ENCODE measurements at places on chromosomes 4 and X.

GRCh38 chr4:126530996-126531585 is 1101.7 kb upstream of the INTU start:
- DNase-seq: no peak

GRCh38 chr4:149277705-149278104 is 537.9 kb downstream of the IQCM start:
- DNase-seq: no peak

DNA sequence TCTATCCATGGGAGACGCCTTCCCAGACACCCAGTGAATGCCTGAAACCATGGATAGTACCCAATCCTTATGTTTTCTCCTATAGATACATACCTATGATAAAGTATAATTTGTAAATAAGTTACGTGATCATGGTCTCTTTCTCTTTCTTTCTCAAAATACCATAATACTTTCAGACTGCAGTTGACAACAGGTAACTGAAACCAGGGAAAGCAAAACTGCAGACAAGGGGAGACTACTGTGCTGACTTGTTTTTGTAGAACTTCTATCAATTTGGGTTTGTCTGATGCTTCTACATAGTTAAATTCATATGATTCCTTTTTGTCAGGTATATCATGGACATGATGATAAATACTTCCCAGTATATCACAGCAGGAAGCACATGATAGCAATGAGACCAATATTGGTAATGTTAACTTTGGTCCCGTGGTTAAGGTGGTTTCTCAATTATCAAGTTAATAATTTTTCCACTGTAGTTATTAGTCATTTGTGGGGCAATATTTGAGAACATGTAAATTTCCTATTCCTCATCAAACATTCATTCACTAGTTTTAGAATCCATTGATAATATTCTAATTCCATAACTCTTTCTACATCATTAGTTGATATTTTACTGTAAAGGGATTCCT is 298.0 kb upstream of the TET2 start:
- no peak for DNase-seq

- peak; percentile 37 for DNase-seq
Measured at GRCh38 chr4:86939729-86940575, 5.1 kb downstream of the AFF1 start.

DNA sequence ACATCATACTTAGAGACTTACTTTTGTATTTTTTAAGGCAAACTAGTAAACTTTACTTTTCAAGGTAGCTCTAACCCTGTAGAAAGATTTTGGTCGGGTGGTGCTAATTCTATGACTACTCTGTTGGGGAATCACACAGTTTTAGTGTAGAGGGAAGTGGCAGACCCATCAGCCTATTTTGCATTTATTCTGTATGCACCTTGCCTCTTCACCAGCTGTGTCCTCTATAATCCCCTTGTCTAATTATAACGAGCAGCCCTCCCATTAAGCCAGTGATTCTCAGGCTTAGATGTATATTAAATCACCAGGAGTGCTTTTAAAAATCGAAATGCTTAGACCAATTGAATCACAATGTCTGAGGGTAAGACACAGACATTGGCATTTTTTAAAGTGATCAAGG is 78.1 kb downstream of the GALNT7 start:
- no peak for DNase-seq

- no peak for DNase-seq
Measured at GRCh38 chr4:6191448-6192130, 8.8 kb downstream of the JAKMIP1 start.

- DNase-seq: peak; percentile 76
Measured at GRCh38 chr4:125801373-125801772, 486.6 kb downstream of the FAT4 start.

- no peak for DNase-seq
Measured at GRCh38 chrX:24925430-24925829, 90.3 kb downstream of the ARX start.

DNA sequence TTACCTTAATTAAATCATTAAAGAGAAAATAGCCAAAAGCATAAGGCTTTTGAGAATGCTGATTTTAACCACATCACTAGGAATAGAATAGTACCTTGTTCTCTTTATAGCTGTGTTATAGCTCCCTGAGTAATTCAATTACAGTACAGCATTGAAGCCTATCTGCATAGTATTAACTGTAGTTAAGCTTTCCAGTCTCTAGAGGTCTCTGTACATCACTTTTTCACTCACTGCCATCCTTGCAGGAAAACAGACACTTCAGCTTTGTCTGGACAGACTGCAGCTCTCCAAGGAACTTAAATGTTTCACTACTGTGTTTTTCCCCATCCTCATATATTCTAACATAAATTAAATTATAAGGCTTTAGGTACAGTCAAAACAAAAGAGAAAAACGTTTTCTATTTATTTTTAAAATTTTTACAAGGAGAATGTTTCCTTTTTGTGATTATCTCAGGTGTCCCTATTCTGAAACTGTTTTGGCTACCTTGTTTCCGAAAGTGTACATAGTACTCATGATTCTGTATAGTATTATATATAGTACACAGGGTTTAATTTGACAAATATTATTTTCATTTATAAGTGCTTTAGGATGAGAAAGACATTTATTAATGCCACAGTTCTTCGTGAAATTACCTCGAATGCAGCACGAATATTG is 407.9 kb downstream of the PCDH18 start:
- peak; percentile 82 for DNase-seq

- DNase-seq: no peak
Measured at GRCh38 chr4:105710678-105711077, 2.1 kb downstream of the GSTCD start.

DNA sequence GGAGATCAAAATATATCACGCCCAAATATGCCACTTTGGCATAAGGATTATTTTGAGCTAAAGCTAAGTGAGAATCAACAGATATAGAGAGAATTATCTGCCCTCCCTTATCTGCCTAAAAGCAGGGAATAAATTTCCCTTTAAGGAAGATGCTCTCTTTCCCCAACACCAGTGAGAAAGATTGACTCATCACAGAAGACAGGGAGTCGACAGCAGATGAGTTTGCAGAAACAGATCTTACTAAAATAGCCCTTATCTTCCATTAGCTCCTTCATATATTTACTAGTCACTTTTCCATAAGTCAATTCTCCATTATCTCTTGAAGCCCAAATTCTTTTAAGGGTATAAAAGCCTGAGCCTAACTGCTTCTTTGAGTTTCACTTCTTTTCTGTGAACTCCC is 156.6 kb downstream of the CAMK2D start:
- DNase-seq: no peak

GRCh38 chr4:128573781-128574508 is 235.6 kb upstream of the JADE1 start:
- DNase-seq: peak; percentile 93

DNA sequence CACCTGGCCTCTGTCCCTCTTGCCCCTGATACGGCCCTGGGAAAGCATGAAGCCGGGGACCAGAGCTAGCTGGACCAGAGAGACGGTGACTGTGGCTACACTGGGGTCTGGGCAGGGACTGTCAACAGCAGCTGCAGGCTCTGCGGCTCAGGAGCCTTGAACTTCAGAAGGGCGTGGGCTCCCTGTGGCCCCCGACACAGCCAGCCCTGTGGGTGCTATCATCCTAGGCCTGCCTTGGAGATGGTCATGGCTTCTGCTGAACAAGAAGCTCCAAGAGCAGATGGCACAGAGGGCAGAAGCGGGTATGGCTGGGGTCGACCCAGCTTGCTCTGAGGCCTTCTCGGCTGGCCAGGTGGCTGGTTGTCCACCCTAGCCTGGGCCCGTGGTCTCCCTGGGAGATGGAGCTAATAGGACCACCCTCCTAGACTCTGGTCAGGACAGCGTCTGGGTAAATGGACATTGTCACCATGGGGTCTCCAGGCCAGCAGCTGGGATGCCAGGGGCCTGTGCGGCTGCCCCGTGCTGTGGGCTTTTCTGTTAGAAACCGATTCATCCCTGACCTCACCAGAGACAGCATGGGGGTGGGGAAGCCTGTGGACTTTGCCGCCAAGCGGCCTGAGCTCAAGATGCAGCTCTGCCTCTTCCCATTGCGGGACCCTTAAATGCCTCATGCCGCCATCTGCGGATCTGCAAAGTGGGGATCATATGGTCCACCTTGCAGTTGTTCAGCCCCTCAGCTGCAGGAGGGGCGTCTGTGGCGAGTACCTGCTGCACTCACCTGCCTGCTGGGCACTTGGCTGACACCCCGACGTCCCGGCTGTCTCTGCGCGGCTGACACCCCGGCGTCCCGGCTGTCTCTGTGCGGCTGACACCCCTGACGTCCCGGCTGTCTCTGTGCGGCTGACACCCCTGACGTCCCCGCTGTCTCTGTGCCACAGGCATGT is 21.1 kb downstream of the CPZ start:
- DNase-seq: no peak

- DNase-seq: peak; percentile 3
Measured at GRCh38 chrX:100447655-100448397, 37.8 kb upstream of the PCDH19 start.

DNA sequence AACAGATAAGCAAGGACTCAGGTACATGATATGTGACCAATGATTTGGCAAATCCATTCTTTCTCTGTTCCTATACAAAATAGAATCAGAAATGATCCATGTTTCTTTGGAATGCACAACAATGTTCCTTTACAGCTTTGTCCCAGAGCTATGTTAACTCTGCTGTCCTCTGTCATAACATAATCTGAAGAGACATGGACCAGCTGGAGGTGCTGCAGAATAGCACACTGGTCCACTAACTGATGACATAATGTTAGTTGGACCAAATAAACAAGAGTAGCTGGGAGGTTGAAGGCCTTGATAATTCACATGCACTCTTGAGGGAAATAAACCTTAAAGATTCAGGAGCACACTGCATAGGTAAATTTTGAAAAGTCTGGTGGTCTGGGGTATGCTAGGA is 23.0 kb upstream of the DHX15 start:
- DNase-seq: no peak

DNA sequence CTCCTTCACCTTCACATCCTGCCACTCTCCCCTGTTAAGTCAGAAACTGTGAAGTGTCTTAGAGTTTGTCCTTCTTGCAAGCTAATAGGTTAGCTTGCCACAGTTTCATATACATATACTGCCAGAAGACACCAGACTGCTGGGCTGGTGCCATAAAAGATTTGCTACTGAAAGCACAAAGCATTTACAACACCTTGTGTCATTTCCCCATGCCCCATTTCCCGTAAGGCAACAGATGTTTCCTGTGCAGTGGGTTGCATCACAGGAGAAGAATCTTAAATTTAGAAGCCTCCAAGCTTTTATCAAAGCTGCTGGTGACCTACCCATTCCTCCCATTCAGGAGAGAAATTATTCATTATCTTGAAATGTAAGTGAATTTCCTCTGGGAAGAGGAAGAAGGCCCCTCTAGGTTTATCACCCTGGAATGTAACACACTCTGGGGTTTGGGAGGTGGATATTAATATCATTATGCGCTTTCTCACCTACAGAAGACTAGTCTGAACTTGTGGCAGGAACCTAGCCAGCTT is 34.5 kb upstream of the RAB33B start:
- peak; percentile 89 for DNase-seq

GRCh38 chr4:151865312-151865711 is 104.5 kb upstream of the GATB start:
- DNase-seq: no peak

Measured in AG10803 (cell line).